ENCODE measurements at places on chromosomes 13 and 19.
A peak's percentile ranks its signal among the peaks of the same experiment; 100 is the strongest.

DNA sequence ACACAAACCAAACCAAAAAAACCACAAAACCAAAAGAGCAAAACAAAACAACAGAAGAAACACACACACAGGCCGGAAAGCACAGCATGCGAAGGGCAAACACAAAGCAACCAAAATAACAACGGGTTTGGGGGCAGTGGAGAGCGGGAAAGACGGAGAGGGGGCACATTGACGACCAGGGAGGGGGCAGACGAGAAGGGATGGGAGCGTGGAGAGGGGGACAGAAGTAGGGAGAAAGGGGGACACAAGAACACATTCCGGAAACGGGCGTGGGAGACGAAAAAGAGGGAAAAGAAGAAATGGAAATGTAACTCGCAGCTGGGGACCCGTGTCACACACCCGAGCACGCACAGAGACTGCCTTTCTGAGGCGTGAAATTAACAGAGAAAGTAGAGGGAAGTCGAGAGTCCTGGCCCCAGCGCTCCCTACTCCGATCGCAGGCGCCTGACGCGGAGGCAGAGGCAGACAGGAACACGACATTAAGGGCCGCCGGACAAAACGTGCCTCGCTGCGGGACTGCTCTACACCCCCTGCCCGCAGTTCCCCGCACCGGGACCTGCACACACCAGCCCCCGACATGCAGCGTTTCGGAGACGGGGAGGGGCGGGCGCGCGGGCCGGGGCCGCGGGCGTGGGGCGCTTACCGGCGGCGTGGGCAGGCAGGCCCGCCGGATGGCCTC lies 652 bp downstream of the POU4F1 start:
- no peak for DNase-seq

DNA sequence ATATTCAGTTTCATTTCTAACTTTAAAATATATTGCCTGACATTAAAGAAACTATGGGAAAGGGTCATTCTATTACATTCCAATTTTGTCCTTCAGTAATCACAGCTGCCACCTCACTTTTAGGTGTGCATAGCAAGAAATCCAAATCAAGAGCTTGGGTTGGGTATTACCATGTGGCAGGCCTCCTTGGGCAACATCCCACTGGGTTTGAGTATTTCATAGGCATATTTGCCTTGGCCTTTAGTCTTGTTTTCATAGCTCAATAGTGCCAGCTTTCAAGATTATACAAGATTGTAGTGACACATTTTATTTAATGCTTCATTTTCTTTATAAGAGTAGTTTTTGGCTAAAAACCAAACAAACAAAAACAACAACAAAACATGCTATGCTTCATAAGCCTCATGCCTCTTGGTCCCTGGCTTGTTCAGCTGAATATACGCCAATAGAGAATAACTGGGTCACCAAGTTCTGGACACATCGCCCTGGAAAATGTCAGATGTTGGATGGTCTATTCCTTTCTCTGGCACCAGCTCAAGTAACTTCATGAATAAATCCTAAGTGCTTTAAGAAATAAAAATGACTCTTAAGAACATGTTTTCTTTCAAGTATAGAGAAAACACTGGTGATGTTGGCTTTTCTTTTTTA lies 167.4 kb upstream of the STARD13 start:
- DNase-seq, result no peak

DNA sequence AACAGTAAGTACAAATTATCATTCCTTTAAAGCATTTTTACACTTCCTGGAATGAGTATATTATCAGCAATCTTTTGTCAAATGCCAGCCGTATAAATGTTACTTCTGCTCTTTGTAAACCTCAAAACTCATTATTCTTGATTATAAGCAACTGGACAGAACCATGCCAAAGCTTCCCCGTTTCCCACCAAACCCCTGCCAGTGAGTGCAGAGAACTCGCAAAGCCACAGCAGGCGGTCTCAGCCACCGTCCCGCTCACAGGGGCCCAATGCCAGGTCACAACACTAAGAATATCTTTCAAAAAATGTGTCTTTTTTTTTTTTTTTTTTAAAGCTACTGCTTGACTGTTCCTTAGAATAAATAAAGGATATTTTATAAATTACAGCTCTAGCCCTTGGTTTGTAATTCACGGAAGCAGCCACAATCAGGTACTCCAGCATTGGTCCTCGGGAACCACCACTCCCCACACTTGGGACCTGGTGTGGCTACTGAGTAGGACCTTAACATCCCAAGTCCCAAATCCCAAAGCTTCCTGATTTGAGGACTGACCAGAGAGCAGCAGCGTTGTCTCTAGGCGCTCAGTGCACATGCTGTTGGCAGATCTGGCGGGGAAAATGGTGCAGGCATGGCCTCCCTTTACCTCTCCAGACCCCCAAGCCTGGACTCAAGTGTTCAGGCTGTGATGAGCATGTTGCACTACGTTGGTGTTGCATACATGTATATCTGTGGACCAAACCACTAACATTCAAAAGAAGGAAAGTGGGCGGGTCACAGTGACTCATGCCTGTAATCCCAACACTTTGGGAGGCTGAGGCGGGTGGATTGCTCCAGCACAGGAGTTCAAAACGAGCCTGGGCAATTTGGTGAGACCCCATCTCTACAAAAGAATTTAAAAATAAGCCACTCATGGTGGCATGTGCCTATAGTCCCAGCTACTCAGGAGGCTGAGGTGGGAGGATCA lies 19.0 kb downstream of the KCTD15 start:
- DNase-seq, result no peak

GRCh38 chr19:57212109-57212508 lies 18.7 kb upstream of the AURKC start:
- no peak for DNase-seq

DNA sequence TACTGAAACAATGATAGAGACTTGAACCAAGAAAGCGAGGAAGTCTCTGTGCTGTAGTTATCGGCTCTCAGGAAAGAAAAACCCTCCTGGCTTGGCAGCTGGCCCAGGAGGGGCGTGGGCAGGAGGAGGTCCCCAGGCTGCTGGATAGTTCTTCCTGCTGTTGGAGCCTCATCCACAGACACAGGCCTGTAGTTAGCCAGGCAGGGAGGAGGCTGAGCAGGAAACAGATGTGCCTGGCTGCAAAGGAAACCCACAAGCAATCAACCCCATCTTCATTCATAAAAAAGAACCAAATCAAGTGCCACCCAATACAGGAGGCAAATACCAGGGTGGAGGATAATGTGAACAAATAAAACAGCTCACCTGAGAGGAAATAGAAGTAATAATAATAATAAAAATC lies 86.2 kb downstream of the IRS2 start:
- no peak for DNase-seq

GRCh38 chr19:3253270-3253669 lies 28.8 kb downstream of the CELF5 start:
- DNase-seq, result no peak

DNA sequence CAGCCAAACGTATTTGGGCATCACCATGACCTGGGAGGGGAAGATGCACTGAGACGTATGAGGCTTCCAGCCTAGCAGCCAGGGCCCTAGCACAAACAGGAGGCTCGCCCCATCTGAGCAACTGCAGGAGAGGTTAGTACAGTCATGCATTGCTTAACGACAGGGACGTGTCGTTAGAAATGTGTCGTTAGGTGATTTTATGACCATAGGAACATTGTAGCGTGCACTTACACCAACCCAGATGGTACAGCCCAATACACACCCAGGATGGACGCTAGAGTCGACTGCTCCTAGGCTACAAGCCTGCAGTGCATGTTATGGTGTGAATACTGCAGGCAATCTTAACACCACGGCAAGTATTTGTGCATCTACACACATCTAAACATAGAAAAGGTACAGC lies 9.3 kb downstream of the CD177 start:
- DNase-seq, result no peak

- no peak for DNase-seq
Observed at GRCh38 chr13:71817335-71817734, 49.7 kb downstream of the DACH1 start.

GRCh38 chr13:102814025-102814607 lies 15.2 kb downstream of the BIVM start:
- no peak for DNase-seq

DNA sequence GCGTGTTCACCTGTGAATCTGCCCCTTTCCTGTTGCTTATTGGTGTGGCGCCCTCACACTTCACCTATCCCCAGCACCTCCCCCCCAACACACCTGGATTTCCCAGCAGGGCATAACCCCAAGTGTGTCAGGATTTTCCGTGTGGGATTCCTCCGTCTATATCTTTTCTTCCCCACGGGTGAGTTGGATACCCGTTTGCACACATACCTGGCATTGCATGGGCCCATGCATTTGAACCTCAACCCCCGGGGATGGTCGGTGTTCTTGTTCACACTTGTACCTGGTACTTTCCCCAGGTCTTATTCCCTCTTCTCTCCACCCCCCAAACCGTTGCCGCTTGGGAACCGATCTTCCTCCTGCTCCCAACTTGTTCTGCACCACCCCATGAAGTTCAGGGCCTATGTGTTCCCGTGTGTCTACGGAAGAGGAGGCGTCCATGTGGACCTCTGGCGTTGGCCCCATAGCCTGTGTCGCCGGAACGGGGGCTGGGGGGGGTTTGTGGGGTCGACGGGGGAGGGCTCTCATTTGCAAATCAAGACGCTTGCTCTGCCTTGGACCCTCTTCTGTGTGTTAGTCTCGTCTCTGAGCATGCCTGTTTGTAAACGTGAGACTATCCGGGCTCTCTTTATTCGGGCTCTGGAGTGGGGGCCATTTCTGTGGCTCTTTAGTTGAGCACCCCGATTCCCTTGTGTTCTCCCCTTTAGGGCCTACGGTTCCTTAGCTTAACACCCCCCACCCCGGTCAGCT lies 1.7 kb downstream of the PRR12 start:
- peak; percentile 20 for DNase-seq

DNA sequence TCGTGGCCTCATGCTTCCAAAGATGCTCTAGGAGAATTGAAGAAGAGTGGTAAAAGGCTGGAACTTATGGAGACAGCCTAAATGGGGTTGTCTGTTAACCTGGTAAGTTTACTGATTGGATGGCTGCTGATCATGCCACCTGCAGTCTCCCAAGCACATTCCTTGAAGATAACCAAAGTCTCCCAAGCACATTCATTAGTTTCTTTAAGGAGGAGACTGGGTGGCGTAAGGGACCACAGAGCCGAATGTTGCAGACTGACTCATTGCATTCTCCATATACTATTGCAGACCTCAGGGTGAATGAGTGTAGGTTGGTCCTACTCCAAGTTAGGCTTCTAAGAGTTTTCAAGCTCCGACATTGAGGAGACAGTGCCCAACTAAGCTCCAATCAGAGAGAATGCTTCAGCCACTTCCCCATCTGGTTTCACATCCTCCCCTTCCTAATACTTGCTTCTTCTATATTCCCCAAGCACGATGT lies at the start of gene IGFL3:
IGFL3 (minus strand) TSS at position 51 of the 478 bp plus-strand sequence; CDS start at position 12, 39 bp downstream.
- no peak for DNase-seq

GRCh38 chr13:100755891-100756290 lies 81.3 kb upstream of the TMTC4 start:
- DNase-seq, result no peak

- no peak for DNase-seq
Observed at GRCh38 chr19:8069096-8069973, 16.8 kb downstream of the CCL25 start.

DNA sequence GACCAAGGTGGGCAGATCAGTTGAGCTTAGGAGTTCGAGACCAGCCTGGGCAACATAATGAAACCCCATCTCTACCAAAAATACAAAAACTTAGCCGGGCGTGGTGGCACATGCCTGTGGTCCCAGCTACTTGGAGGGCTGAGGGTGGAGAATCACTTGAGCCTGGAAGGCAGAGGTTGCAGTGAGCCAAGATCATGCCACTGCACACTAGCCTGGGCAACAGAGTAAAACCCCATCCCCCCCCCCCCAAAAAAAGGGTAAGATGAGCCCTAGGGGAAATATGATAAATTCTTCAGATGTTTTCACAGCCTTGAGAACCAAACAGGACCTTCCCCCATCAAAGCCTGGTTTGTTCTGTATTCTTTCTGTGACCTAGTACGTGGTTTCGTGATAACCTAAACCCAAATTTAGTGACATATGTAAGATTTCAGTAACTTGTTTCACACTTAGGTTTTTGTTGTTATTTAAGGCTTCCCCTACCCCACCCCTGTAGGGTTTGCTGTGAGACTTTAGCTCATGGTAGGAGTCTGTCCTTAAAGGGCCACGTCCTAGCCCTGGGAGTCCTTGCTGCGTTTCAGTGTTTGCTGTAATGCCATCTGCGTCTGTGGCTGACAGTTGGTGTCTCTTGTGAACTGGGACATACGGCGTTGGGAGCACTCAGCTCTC lies 49.6 kb downstream of the MYO9B start:
- no peak for DNase-seq

DNA sequence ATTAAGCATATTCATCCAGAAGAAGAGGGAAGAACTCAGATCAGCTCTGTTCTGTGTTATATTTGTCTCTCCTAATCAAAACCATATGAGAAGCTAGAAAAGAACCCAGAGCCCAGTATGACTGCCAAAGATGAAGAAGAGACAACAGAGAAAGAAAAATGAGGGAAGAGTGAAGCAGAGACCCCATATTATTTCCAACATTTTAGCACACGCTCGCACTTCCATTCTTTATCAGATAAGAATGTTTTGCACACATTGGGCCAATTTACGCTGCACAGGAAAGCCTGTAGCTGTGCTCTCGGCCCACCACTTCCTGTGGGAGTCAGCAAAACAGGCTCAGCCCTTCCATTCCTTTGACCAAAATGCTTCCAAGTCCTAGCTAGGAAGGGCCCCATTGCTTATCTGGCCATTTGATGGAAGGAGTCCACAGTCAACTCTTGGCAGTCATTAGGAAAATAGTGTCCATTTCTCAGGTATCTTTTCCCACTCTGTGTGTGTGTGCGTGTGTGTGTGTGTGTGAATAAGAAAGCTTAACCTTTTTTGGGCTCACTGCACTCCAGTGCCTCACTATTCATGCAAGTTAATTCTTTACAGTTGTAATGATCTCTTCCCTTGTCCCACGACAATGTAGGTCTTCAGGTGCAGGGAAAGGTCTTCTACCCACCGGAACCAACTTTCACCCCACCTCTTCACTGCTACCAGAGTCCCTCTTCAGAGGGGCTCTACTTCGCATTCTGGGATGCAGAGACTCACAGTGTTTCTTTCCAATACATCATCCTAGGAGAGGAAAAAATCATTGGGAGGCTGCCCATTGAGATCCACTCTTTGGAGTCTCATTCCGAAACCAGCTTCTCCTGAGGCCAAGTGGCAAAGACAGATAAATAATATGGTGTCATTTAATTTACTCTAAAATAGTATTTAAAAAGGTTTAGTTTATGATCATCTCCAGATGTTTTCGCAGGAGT lies 237.5 kb downstream of the COG6 start:
- no peak for DNase-seq

- DNase-seq, result no peak
Observed at GRCh38 chr13:60134376-60134775, 29.4 kb downstream of the DIAPH3 start.

Measured in HuH-7 (cell line).